Right forelimb (tissue), 1 donor: ENCODE measurements at places on chromosomes 5 and 9.

- no peak for DNase-seq
Measured at GRCh38 chr5:32255540-32255900, 57.2 kb downstream of the MTMR12 start.

GRCh38 chr5:60219921-60220320, 326.4 kb upstream of the PDE4D start:
- DNase-seq = no peak

- DNase-seq = no peak
Measured at GRCh38 chr9:133315997-133316396, 20.0 kb downstream of the SURF6 start.

- DNase-seq = no peak
Measured at GRCh38 chr5:170655476-170655875, 128.0 kb upstream of the GABRP start.

DNA sequence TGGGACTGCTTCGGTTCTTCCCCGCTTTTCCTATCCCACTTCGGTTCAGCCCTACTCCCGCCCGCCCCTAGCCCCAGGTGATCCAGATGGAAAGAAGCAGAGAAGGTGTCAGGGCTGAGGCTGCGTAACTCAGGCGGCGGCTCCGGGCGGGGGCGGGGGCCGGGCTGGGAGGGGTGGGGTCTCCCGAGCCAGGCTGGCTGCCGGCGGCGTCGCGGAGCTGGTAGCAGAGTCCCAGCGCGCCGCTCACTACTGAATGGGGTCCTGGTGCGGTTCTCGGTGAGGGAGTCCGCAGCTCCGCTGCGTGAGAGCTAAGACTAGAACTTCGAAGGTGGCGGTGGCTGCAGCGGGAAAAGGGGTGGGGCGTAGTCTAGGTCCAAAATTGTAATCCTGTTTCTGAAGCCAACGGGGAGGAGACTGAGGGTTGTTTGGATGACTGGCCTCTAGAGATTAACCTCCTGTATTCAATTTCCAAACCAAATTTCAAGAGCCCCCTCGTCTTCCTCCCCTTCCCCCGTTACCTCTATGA, 1.4 kb downstream of the PRR16 start:
- DNase-seq = no peak

DNA sequence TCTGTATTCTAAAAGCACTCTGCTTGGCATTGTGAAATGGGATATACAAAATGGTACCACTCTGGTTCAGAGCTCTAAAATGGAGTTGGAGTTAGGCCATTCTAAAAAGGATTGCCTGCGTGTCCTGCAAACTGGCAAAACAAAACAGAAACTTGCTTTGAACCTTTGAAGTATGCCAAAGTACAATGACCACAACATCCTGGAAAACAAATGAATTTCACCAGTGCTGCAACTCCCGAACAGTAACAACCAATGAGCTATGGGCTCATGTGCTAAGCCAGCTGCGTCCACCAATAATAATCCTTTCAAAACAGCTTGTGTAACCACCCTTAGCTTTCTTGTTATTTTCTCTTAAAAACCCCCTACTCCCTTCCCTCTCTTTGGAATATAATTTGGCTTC, 88.4 kb upstream of the CXCL14 start:
- DNase-seq = no peak

DNA sequence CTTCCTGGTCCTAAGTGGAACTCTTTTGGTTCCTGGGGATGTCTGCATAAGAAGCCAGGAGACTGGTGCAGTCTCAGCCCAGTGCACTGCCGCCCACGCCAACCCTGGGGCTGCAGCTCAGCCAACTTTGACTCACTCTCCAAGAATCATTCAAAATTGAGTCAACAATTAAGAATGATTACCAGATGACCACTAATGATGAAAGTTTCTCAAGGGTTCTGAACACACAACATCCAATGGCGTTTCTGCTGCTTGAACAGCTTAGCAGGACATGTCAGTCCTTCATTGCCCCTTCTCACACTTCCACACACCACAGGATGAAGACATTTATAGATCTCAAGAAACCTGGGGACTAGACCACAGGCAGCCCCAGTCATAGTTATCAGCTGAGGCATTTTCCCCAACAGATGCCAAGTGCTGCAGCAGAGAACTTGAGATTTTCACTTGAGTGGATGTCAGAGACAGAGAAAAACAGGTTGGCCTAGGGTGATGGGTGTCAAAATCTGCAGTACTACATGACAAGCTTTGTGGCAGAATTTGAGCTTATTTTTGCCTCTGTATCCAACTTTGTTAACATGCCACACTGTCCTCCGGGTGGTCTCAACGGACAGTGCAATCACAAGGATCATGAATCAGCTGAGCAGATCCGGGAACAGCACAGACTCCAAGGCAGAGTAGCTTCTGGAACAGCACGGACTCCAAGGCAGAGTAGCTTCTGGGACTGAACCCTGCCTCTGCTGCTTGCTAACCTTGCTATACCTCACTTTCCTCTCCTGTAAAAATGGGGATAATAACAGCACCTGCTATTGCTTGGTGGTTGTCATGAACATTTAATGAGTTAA, 356.1 kb downstream of the SPOCK1 start:
- no peak for DNase-seq

DNA sequence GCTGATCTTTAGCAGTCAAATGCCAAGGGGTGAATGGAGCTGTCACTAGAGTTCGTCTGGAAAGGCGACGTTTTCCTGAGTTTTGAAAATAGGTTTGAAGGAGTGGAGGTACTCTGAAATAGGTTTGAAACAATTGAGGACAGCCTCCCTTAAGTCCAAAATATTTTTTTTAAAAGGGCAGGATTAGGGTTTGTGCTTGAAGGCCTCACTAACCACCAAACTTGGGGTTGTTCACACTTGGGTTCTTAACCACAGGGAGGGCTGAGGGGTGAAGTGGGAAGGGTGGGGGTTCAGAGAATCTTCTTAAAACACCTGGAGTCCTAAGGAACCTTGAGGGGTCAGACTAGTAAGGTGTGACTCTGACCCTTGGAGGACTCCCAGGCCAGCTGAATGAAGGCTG, 3.5 kb upstream of the PCDH12 start:
- DNase-seq = no peak

- no peak for DNase-seq
Measured at GRCh38 chr5:148965511-148966265, 97.2 kb downstream of the SH3TC2 start.

- DNase-seq = peak; percentile 54
Measured at GRCh38 chr9:36862206-36863145, 171.6 kb downstream of the PAX5 start.

DNA sequence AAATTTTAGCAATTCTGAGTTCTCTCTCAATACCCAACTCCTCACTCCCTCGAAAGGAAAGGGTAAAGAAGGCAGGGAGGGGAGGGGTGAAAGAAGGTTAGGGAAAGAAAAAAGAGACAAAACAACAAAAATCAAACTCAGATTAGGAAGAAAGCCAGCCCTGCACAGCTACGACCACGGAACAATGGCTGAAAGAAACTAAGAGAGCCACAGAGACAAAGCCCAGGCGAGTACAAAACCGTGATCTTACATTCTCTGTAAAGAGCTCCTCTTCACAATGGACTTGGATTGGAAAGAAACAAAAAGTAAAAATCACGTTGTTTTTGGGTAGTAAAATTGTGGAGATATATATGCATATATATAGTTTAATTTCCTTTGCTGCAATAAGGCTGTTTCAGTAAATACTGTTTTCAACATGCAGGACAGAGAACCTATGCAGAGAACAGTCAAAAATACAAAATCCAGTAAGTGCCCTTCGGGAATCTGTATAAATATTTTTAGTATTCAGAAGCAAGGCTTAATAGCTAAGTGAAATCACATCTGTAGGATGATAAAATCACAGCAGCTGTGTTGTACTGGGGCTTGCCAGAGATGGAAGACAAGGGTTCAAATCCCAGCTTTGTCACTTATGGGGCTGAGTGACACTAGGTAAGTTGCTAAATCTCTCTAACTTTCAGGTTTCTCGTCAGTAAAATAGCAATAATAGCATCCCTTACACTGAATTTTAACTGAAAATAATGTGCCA, 16.9 kb downstream of the PSMB7 start:
- no peak for DNase-seq

GRCh38 chr9:128392302-128393144, 21.3 kb downstream of the URM1 start:
- DNase-seq = no peak

DNA sequence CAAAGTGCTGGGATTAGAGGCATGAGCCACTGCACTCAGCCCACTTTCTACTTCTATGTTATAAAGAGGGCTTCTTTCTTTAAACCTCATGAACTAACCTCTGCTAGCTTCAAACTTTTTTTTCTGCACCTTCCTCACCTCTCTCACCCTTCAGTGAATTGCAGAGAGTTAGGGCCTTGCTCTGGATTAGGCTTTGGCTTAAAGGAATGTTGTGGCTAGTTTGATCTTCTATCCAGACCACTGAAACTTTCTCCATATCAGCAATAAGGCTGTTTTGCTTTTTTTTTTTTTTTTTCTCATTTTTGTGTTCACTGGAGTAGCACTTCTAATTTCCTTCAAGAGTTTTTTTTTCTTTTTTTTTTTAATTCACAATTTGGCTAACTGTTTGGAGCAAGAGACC, 216.4 kb upstream of the MAP3K1 start:
- DNase-seq = no peak

DNA sequence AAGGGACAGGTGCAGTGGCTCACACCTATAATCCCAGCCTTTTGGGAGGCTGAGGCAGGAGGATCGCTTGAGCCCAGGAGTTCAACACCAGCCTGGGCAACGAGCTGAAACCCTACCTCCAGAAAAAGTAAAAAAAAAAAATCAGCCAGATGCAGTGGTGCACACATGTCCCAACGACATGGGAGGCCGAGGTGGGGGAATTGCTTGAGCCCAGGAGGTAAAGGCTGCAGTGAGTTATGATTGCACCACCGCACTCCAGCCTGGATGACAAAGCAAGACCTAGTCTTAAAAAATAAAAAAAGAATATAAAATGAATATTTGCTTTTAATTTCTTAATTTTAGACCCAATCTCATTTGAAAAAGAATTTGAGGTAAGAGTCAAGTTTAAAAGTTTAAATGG, 143.5 kb downstream of the LPAR1 start:
- no peak for DNase-seq

GRCh38 chr5:136689552-136689951, 324.2 kb upstream of the TRPC7 start:
- no peak for DNase-seq
